Neural progenitor cell (in vitro differentiated cells): ENCODE measurements at places on chromosomes 2 and 18.

DNA sequence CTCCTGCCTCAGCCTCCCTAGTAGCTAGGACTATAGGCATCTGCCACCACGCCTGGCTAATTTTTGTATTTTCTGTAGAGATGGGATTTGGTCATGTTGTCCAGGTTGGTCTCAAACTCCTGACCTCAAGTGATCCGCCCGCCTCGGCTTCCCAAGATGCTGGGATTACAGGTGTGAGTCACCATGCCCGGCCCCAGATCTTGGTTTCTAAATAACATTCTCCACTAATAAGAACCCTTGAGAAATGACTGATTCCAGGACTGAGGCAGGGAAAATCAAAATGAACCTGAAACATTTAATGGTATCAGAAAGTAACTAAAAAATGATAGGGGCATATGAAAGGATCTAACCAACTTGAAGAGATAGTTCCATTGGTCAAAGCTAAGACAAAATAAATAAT is 34.0 kb downstream of the BMPR2 start:
- no peak for DNase-seq

DNA sequence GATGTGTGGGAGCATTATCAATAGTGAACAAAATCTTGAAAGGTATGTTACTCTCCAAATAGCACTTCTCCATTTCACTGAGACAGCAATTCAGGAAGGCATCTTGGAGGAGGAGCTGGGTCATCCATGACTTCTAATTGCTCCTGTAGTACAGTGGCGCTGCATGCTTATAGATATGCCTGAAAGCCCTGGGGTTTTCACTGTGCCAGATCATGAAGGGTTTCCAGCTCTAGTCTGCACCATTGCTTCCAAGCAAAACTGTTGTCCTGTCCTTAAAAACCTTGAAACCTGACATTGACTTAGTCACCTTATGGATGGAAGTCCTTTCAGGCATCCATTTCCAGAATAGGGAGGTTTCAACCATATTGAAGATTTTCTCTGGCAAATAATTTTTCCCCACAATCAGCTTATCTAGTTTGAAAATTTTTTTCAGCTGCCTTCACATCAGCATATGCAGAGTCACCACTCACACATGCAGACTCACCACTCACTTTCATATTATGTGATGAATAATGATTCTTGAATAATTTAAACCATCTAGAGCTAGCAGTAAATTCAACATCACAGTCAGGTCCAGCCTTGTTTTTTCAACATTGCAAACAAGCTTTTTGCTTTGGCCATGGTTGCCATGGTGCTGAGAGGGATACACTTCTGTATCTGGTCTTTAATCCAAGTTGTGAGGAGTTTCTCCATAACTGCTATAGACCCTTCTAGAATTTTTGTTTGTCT is 297.1 kb downstream of the CLIP4 start:
- DNase-seq: no peak

DNA sequence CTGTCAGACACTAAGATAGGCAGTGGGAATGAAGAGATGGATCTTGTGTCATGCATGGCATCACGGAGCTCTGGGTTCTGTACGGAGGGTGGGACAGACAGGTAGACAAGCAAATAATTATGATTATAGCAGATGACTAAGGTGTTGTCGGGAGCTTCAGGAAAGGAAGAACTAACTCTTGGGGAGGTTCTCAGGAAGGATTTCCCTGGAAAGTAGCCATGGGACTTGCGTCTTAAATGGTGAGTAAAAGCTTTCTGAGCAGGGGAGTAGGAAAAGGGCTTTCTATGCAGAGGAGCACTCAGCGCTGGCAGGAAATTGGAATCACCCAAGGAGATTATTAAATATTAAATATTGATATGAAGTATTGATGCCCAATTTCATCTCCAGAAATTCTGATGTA is 35.5 kb downstream of the ATOH8 start:
- no peak for DNase-seq

GRCh38 chr2:219706823-219707281 is 79.4 kb downstream of the SLC4A3 start:
- no peak for DNase-seq

DNA sequence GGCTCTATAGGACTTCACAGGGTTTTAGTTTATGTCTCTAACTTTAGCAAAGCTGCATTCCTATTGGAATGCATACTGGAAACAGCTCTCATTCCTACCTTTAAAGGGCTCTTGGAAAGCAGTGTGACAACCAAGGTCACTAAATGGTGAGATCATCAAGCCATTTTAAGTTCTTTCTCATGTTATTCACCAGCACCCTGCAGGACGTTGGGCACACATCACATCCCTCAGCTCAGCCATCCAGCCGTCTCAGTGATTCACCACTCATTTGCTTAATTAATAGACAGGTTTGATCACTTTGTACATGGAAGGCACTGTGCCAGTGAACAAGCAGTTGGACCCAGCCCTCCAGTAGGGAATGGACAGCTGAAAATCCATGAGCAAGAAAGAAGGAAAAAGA is 32.2 kb upstream of the RBM44 start:
- no peak for DNase-seq

DNA sequence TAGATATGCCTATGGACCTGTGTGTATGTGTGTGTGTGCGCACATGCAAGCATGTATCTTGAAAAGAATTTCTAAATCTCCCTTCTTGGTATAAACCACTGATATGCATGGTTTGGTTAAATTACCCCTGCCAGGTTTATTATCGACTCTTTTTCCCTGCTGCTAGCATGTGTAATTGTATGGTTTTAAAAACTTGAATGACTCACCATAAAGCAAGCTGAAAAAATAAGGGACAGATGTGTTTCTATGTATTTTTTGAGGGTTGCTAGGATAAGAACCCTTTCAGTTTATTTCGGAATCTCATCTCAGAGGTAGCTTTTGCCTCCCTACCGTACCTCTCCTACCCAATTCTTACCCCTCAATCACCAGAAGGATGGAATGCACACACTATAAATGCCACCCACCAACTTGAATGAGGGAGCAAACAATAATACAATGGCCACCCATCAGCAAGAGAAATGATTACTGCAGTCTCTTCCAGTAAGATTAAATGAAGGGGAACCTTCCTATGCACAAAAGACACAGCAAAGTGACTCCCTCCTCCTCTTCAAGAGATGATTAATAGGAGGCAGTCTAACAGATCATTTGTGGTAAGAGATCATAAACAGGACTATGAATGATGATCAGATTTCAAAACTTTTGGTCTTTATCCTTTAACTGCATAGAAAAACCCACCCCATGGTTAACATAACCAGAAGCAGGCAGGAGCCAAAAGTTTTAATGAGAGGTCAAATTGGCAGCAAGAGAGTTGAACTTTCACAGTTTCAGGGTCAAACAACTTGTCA is 357.2 kb downstream of the SATB2 start:
- DNase-seq: no peak

DNA sequence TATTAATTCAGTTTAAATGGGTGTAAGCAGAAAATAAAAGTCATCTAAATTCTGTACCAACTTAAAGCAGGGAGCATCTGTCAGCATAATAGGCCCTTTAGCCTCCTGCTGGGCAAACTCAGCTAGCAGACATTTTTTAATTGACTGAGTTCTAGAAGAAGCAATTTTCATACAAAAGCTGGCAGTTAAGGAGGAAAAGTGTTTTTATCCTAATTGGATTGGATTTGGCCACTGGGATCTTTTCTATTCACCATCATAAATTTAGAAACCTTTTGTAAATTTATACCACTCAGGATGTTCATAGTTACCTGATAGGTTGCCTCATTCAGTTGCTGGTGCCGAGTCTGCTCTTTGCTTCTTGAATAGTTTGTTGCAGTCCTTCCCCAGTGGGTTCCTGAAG is 262.7 kb upstream of the FSIP2 start:
- DNase-seq: peak; percentile 49

- DNase-seq: no peak
Measured at GRCh38 chr2:56576001-56576400, 392.2 kb downstream of the CCDC85A start.

- DNase-seq: no peak
Measured at GRCh38 chr2:125696560-125696959, 959.4 kb upstream of the GYPC start.

- DNase-seq: no peak
Measured at GRCh38 chr2:162030363-162031190, 43.4 kb downstream of the DPP4 start.

DNA sequence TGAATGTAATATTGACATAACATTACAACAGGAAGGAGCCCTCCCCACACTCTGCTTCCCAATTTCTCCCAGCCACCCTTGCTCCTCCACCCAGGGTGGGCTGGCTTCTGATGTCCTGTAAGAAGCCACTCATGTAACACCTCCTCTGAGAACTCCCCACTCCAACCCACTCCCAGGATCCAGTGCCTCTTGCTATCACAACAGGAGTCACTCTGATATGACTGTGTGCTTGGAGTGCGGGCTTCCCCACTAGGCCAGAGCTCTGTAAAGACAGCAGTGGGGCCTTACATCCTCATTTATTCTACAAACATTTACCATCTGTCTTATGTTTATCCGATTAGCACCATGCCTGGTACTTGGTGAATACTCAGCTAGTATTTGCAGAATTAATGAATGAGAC is 65.1 kb downstream of the PTGR3 start:
- no peak for DNase-seq

DNA sequence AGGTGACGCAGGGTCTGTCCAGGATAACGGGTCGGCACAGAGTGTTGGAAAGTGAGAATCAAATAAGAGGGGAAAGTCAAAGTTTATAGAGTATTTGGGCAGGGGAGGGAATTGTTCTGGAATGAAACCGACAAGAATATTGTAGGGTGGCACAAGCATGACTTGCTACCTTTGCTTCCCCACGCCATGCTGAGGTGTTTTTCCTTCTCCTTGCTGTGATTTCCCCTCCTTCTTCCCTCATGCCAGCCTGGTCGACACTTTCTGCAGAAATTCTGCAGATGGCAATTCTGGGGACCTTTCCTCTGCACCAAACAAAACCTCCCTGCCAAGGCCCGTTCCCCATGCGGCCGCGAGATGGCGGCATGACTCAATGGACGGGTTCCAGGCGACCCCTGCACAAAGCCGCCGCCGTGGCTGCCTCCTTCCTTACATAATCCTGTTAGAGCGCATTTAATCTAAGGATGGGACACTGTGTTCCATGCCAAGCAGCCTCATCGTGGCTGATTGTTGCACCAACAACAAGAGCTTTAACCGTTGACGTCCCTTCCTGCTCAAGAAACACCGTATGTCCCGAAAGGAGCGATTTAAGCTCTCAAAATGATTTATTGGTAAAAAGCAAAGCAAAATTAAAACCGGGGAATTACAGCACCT is at the start of gene MRO:
Gene MRO, minus strand, starts transcription at position 289 of the 651 bp plus-strand sequence. CDS start 10,616 bp downstream, outside the sequence.
- peak; percentile 92 for DNase-seq

DNA sequence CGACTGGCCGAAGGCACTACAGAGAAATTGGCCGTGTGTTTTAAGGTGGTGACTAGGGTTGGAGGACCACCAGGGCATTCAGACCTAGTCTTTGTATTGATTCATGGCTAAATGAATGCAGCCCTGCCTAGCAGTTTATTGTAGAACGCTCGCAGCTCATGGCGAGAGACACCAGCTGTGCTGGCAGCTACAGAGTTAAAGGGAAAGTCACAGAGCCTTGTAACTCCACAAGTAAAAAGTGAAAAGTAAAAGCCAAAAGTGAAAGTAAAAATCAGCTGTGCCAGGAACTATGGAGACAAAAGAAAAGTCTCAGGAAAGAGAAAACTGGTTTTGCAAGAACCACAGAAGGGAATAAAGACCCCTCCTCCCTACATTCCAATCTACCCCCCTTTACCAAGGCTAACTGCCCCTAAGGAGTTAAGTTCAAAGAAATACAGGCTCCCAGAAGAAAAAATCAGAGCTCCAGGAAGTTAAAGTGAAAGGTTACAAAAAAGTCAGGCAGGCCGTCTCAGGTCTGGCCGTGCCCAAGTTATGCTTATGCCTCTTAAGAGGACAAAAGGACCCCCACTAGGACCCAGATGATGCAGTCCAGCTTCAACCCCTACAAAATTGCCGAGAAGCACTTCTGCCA is 46.4 kb upstream of the SELENOI start:
- DNase-seq: peak; percentile 67

GRCh38 chr2:66201242-66201641 is 233.7 kb upstream of the MEIS1 start:
- no peak for DNase-seq

- DNase-seq: no peak
Measured at GRCh38 chr18:47036927-47037578, 1.6 kb upstream of the ELOA2 start.

DNA sequence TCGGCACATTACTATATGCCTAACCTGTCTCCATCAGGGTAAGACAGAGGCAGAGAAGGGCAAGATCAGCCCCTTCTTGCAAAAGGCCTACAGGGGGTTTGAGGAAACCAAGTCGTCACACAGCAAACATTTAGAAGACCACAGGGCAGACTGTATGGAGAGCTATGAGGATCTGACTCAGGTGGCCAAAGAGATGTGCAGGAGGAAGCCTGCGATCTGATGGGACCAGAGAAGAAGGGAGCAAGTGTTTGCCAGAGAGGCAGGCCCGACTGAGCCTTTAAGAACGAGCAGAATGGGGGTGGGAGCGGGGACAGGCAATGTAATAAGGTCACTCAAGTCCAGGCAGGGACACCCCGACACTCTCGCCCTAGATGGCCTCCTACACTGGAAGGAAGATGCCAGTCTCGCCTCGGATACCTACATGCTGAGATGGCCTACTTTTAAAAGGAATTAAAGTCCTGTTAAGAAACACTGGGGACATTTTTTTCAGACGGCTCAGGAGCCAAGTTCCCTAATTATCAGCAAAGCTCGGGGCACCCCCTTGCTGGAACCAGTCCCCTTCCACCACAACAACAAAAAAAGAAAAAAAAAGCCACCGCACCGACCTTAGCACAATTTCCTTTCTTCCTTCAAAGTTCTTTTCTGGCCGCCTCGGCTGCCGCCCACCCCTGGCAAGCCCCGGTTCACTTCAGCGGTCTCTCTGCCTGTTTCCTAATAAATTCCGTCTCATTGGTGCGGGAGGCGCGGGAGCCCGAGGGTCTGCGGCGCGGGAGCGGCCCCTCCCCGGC is 1.5 kb downstream of the SFXN5 start:
- DNase-seq: no peak

DNA sequence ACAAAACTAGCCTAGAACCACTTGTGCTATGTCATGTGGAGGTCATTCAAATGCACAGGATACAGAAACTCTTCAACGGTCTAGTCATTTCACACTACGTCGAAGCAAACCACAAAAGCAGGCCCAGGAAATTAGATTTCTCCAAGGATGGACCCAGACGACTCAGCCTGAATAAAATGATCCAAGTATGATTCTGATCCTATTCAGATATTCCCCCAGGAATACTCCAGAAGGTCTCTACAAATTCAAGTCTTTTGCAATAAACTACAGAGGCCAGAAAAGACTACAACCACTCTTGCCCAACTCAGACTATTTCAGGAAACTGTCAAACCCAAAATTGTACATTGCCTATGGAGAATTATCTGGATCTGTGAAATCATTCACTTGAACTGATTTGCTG is 422.5 kb downstream of the METTL4 start:
- DNase-seq: no peak

DNA sequence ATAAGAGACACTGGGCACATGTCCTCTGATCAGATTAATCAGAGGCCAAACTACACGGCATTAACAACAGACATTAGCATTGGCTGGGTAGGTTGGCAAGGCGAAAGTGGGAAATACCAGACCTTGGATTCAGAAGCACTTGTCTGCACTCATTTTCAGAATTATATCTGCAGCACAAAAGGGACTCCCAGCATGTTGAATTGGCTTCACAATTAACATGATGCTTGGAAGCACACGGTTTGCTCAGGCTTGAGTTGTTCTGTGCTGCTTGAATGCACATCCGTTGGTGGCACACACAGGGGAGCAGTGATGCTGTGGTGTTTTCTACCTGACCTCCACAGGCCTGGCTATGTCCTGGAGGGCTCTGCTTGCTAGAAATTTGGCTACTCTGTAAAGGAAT is 83.9 kb downstream of the ACTR3 start:
- no peak for DNase-seq

- DNase-seq: peak; percentile 87
Measured at GRCh38 chr2:60581433-60582282, 28.2 kb upstream of the BCL11A start.

GRCh38 chr2:240432820-240433801 is 2.4 kb upstream of the GPC1 start:
- no peak for DNase-seq
